ENCODE measurements at places on chromosomes 1 and 21.

DNA sequence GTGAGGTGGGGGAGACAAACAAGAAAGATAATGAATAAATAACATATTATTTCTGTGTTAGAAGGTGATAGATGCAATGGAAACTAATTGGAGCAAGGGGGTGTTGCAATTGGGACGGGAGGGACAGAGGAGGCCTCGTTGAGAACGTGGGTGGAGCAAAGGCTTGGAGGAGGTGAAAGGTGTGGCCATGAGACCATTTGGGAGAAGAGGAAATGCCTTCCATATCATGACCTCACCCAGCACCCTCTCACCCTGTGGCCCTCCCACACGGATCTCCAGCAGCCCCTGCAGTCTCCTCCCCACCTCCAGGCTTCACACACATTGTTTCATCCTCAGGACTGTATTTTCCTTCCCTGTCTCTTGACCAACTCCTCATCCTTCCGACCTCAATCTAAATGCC lies 85.3 kb upstream of the ARHGAP29 start:
- DNase-seq: no peak

DNA sequence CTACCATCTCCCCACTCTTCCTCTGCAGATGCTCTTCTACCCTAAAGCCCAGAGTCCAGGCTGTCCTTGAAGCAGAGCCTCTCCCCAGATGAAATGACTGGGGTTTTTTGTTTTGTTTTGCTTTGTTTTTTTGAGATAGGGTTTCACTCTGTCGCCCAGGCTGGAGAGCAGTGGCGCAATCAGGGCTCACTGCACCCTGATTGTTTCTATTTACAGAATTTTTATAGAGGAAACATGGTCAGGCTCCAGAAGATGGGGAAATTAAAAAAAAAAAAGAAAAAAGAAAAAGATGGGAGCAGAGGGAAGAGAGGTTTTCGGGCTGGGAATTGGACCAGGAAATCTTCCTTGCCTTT lies 43.7 kb upstream of the ZNF281 start:
- no peak for DNase-seq

DNA sequence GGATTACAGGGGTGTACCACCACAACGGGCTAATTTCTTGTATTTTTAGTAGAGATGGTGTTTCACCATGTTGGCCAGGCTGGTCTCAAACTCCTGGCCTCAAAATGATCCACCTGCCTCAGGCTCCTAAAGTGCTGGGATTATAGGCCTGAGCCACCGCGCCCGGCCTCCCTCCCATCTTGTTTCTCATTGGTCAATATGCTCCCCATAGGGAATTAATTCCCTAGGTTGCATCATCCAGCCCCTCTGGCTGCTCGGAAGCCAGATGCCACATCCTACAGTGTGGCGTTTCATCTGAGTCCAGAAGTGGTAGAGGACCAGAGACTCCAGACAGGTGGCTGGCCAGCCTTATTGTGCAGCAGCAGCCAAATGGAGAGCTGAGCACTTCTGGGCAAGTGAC lies 11.5 kb upstream of the VASH2 start:
- DNase-seq: no peak

- DNase-seq: no peak
Measured at GRCh38 chr1:38905985-38906384, 24.6 kb upstream of the GJA9 start.

- no peak for DNase-seq
Measured at GRCh38 chr1:165562571-165562970, 18.8 kb downstream of the LRRC52 start.

- DNase-seq: no peak
Measured at GRCh38 chr1:33338440-33339211, 17.7 kb upstream of the A3GALT2 start.

DNA sequence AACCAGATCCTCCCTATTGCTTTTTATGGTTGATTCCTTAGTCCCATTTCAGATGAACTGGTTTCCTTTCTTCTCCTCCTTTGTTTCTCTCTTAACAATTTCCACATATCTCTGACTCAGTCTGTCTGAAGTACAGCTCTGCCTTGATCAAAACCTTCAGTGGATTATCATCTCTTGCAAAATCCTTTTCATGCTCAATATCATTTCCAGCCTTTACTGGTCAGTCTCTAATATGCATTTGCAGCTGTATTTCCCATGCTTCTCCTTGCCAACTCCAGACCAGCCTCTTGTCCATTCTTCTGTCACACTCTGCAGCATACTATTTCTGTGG lies 72.2 kb downstream of the SNX7 start:
- no peak for DNase-seq

- DNase-seq: no peak
Measured at GRCh38 chr1:160032165-160032820, 503 bp upstream of the PIGM start.

GRCh38 chr1:205680073-205680851 lies at the start of gene SLC45A3:
TSS of gene SLC45A3 (minus strand) at chr1:205680509. CDS start at chr1:205664656, 15,853 bp downstream.
- peak; percentile 28 for DNase-seq

GRCh38 chr1:65189576-65190115 lies 41.6 kb downstream of the AK4 start:
- no peak for DNase-seq

DNA sequence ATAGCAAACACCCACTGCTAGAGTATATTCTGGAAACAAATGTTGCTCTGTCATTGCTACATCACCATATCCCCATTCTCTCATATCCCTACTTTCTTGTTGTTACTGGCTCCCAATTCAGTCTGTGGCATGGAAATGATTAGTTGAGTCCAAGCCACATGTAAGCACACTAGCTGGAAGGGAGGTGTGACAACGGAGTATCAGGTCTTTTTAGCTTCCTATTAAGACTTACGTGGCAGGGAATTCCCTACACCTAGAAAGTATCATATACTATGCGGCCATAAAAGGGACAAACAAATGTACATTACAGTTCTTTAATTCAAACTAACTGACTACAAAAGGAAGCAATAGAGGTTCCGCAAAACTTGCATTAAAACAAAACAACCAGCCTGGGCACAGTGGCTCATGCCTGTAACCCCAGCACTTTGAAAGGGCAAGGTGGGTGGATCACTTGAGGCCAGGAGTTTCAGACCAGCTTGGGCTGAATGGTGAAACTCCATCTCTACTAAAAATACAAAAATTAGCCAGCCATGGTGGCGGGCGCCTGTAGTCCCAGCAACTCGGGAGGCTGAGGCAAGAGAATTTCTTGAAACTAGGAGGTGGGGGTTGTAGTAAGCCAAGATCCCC lies 48.6 kb downstream of the INTS7 start:
- DNase-seq: no peak

GRCh38 chr1:81714636-81715035 lies 86.1 kb upstream of the ADGRL2 start:
- no peak for DNase-seq

DNA sequence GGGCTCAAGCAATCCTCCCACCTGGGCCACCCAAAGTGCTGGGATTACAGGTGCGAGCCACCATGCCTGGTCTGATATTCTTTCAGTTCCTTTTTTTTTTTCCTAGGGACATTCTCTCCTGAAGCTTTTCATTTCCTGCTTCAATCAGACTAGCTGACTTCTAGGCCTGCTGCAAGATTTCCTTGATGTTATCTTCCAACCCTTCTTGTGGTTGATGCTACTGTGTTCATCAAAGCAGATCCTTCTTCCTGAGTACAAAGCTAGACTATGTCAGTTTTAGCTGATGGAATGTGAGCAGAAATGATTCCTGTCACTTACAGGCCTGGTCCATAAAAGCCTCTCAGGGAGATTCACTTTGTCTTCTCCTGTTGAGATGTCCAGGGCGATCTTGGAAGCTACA lies 146.4 kb downstream of the CDC7 start:
- no peak for DNase-seq

DNA sequence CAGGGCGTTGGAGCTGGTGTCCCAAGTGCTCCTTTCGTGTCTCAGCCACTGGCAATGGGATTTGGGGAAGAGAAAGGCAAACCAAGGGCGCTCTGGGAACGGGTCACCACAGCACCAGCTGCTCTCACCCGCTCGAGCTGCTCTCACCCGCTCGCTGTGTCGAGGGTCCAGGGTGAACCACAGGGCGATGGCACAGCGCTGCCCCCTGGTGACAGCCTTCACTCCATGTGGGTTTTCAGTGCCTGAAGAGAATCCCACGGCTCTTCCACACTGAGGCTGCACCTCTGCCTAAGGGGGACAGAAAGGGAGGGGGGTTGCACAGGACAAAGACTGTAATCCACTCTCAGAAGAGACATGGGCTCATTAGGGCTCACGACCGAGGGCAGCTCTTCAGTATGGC lies 7.1 kb upstream of the CLDN19 start:
- peak; percentile 33 for DNase-seq

GRCh38 chr21:18518054-18518481 lies 114.5 kb upstream of the TMPRSS15 start:
- no peak for DNase-seq

- no peak for DNase-seq
Measured at GRCh38 chr1:86491171-86491950, 22.6 kb downstream of the CLCA1 start.

DNA sequence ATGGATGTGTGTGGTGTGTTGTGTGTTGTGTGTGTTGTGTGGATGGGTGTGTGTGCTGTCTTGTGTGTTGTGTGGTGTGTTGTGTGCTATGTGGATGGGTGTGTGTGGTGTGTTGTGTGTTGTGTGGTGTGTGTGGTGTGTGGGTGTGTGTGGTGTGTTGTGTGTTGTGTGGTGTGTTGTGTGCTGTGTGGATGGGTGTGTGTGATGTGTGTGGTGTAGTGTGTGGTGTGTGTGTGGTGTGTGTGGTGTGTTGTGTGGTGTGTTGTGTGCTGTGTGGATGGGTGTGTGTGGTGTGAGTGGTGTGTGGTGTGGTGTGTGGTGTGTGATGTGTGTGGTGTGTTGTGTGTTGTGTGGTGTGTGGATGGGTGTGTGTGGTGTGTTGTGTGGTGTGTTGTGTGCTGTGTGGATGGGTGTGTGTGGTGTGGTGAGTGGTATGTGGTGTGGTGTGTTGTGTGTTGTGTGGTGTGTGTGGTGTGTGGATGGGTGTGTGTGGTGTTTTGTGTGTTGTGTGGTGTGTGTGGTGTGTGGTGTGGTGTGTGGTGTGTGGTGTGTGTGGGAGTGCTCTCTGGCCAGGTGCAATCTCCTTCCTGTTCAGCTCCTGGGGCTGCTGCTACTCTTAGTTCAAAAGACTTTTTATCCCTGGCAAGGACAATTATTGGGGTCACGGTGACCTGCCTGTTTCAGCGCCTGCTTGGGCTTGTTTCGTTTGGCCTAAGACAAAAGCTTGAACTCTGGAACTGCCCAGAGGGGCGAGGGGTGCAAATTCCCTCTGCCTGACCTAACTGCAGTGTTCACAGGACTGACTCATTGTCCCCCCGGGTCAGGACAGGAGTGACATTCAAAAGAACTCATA lies 101.1 kb downstream of the UBIAD1 start:
- DNase-seq: no peak

DNA sequence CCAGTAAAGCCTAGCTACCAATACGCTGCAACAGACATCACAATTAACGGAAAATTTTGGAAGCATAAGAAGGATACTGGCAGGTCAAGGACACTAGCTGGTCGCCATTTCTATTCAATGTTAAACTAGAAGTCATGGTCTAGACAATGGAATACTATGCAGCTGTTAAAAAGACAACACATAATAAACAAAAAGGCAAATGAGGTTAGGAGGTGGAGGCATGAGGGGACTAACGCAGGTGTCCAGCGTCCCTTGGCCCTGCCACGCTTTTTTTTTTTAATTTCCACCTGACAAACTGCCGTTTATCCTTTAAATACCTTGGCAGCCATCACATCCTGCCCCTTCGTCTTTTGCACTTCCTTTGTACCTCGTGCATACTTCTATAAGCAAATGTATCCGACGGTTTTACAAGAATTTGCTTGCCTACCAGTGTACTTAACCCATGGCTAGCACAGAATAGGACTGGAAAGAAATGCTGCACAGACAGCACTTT lies 698 bp upstream of the SLC22A15 start:
- no peak for DNase-seq

DNA sequence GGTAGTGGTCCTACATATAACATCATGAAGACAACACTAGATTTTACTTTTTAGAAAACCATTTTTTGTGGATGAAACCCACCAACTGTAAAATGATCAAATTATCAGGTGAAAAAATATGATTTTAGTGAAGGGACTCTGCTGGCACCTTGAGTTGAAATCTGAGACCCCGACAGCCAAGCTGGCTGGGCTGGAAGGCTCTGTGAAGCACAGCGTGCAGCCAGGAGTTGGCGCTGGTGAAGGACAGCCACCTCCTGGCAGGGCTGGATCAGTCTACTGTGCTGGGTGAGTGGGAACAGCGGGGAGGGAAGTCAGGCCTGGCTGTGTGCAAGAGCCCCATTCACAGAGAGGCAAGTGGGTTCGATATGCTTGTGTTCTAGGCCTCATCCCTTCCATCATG lies 47.9 kb downstream of the DDAH1 start:
- DNase-seq: no peak

DNA sequence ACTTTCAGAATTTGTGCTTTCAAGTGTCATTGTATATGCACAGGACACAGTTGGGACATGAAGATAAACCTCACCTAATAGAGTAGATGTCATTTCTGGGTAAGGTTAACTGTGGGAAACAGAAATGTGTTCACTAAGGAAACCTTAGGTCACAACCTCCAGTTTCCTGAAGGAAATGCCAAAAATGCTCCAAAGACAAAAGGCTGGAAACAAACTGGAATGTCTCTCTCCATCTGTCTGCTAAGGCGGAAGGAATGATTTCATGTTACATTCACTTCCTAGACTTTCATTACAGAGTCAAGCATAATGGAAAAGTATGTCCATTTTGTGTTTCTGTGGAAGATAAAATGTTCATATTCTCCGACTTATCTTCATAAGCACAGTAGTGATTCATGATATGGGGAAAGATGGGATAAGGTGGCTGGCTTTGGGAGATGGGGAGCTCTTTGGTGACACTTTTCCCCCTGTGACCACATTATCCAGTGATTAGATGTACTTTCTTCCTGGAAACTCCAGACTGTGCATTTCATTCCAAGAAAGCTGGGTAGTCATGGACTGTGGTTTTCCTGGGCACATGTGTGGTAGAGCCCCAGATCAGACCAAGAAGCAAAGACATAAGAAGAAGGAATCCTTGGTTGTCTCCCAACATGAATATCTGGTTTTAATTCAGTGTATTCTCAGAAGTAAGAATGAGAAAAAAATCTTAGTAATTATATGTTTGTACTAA lies 5.7 kb downstream of the S1PR1 start:
- DNase-seq: no peak

DNA sequence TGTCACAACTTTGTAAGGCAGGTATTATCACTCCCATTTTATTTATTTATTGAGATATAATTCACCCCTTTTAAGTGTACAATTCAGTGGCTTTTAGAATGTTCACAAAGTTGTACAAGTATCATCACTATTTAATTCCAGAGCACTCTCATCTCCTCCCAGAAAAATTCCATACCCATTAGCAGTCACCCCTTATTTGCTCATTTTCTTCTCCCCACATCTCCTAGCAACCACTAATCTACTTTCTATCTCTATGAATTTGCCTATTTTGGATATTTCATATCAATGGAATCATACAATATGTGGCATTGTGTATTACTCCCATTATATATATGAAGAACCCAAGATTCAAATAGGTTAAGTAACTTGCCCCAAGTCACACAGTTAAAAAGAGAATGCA lies 7.0 kb downstream of the DSTYK start:
- no peak for DNase-seq

DNA sequence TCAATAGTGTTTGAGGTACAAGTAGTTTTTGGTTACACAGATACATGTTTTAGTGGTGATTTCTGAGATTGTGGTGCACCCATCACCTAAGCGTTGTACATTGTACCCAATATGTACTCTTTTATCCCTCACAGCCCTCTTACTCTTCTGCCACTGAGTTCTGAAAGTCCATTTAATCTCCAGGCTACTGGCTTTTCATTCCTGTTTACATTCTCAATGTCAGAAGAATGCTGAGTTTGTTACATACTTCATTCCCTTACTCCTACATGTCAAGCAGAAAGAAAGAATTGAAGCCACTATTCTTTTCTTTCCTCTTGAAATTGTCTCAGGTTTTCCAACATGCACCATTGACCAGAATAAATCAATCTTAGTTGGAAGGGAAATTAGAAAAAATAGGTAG lies 1565.9 kb downstream of the PLA2G4A start:
- no peak for DNase-seq

Measured in activated CD4-positive, alpha-beta T cell treated with anti-CD3 and anti-CD28 coated beads, Interleukin-2, Interleukin-6, amounts not matched to agents 100 ng/mL and 50 ng/mL, durations not matched to agents 16 hours and 8 hours (primary cell).